Suprapubic skin (tissue), 4 donors: ENCODE measurements at places on chromosomes 4 and X. TPM values are rescaled to one million over a fixed set of nuclear protein-coding genes. Genes with fewer than 3 reads are reported as not detected.
A peak's percentile ranks its signal among the peaks of the same experiment; 100 is the strongest.

DNA sequence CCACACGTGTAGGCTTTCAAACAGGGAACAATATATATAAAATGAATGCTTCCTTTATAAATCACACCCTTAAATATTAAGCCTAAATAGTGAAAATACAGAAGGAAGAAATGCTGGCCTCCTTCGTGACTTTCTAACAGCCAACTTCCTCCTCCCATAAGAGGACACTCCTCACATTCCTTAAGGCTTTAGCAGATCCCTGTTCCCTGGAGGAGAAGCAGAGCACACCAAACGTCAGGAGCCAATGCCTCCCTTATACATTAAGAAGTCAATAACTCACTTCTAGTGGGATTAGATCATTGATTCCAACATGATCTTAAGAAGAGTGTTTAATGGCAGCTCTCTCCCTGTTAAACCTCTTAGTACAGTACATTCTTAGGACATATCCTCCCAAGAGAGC is 108.4 kb upstream of the FAM241A start:
- no peaks in the 10 kb centered on the region for H3K36me3 ChIP-seq
- no peak overlapping the region for H3K4me3 ChIP-seq
- no peak overlapping the region for H3K27ac ChIP-seq
- H3K27me3 ChIP-seq = peaks cover 9% of the 10 kb centered on the region
- no peaks in the 10 kb centered on the region for H3K4me1 ChIP-seq
- DNase-seq = no peak

- peaks cover 56% of the 10 kb centered on the region for H3K36me3 ChIP-seq
- no peak for DNase-seq
- peak overlapping the region; percentile 53 for H3K27ac ChIP-seq
- H3K4me1 ChIP-seq = peaks cover 24% of the 10 kb centered on the region
These were observed 53.2 kb downstream of the CPLX1 start for GRCh38 chr4:772776-773175.

DNA sequence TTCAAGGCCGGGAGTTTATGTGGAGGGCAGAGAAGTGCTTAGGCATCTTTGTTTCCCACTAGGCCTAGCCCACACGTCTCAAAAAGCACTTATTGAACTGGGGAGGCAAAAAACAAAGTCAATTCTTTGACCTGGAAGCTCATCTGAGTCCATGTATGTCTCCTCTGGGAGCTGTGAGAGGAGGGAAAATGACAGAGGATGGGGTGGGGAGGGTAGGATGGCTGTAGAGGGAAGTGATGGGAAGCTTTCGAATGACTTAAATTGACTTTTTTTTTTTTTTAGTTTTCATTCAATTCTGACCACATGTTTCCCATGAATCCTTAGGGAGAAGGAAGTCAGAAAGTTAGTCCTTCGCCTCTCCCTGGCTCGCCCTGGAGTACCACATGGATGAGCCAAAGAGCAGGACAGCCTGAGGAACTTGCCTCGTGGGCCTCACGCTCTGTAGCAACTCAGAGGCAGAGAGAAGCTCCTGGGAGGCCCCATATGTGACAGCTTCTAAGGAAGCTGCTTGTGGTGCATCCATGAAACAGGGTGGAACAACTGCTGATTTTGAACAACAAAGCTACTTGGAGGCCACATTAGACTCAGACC is 45.0 kb downstream of the NHSL2 start:
- H3K27ac ChIP-seq = no peak overlapping the region
- H3K4me1 ChIP-seq = no peaks in the 10 kb centered on the region
- DNase-seq = no peak
- no peak overlapping the region for H3K4me3 ChIP-seq
- H3K27me3 ChIP-seq = no peaks in the 10 kb centered on the region
- no peaks in the 10 kb centered on the region for H3K36me3 ChIP-seq

- no peak overlapping the region for H3K27ac ChIP-seq
- no peak overlapping the region for H3K4me3 ChIP-seq
- peaks cover 9% of the 10 kb centered on the region for H3K27me3 ChIP-seq
- no peak for DNase-seq
- H3K4me1 ChIP-seq = peaks cover 9% of the 10 kb centered on the region
- H3K36me3 ChIP-seq = no peaks in the 10 kb centered on the region
These were observed 203.8 kb upstream of the PSAPL1 start for GRCh38 chr4:7638489-7638888.

DNA sequence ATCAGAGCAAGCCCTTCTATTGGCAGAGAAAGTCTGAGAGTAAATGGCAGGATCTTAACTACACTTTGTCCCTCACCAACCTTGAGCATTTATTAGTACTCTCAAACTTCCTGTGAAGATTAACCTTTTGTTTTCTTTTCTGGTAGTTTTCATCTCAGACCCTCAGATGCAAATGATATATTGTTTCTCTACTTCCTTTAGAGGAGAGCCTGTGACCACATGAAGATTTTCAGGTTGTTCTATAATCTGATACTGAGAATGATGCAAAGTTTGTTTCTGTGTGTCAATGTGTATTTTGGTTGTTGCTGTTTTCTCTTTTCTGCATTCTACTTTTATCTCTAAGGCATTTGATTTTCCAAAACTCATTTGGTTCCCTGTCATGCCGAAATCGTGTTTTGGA is 165.8 kb upstream of the CYSLTR1 start:
- H3K27me3 ChIP-seq = no peaks in the 10 kb centered on the region
- H3K4me3 ChIP-seq = no peak overlapping the region
- no peak overlapping the region for H3K27ac ChIP-seq
- no peaks in the 10 kb centered on the region for H3K4me1 ChIP-seq

- H3K27ac ChIP-seq = no peak overlapping the region
- no peaks in the 10 kb centered on the region for H3K36me3 ChIP-seq
- no peak overlapping the region for H3K4me3 ChIP-seq
- H3K4me1 ChIP-seq = no peaks in the 10 kb centered on the region
- DNase-seq = no peak
- H3K27me3 ChIP-seq = no peaks in the 10 kb centered on the region
These were observed 707.9 kb upstream of the PITX2 start for GRCh38 chr4:111330786-111331185.

- no peak for DNase-seq
- peaks cover 39% of the 10 kb centered on the region for H3K4me1 ChIP-seq
- H3K36me3 ChIP-seq = no peaks in the 10 kb centered on the region
- peak overlapping the region; percentile 48 for H3K4me3 ChIP-seq
- H3K27me3 ChIP-seq = peaks cover 51% of the 10 kb centered on the region
- no peak overlapping the region for H3K27ac ChIP-seq
These were observed 30.2 kb downstream of the CPLX1 start for GRCh38 chr4:795726-796119.

GRCh38 chr4:81021142-81021944 is 9.2 kb upstream of the BMP3 start:
- no peaks in the 10 kb centered on the region for H3K36me3 ChIP-seq
- H3K4me1 ChIP-seq = no peaks in the 10 kb centered on the region
- no peak overlapping the region for H3K4me3 ChIP-seq
- H3K27me3 ChIP-seq = no peaks in the 10 kb centered on the region

DNA sequence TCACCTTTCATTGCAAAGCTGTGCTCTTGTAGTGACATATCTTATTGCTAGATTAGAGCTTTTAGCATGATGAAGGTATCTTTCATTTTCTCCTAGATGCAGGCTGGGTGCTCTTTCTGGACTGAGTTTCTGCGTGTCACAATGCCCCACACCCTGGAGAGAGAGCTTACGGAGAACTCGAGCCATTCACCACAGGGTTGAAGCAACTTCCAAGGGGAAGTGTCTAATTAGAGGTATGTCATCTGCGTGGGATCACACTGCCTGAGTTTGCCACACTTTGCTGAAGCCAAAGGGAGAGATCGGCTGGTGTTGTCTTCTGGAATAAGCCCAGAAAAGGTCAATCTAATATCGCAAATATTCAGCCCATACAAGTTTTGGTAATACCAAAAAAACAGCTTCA is 179.3 kb upstream of the MBNL3 start:
- H3K27ac ChIP-seq = no peak overlapping the region
- DNase-seq = no peak
- H3K4me3 ChIP-seq = no peak overlapping the region
- no peaks in the 10 kb centered on the region for H3K4me1 ChIP-seq

DNA sequence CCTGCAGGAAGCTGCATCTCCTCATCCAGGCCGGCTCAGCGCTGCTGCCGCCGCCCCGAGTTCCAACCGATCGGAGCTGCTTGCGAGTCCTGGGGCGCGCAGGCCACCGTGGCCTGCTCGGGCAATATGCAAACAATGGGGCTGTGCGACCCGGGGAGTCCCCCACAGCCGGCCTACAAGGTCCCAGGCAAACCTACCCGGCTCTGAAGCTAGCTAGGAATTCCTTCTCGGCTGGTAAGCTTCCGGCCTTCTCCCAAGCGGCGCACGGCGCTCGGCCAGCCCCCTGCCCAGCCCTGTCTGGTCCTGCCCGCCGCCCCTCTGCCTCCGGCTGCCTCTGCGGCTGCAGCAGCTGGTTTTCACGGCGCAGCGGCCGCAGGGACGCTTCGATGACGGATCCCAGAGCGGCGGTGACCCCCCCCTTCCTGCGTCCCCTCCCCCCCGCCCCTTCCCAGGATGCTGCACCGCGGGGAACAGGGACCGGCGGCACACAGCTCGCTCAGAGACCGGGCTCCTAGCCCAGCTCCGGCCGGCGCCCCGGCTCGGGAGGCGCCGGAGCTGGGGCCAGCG is 59.4 kb downstream of the TSC22D3 start:
- H3K27ac ChIP-seq = peak overlapping the region; percentile 98
- DNase-seq = no peak
- H3K4me3 ChIP-seq = peak overlapping the region; percentile 74
- H3K27me3 ChIP-seq = no peaks in the 10 kb centered on the region
- H3K36me3 ChIP-seq = peaks cover 26% of the 10 kb centered on the region

GRCh38 chr4:56531823-56532222 is 26.2 kb downstream of the ARL9 start:
- no peak overlapping the region for H3K27ac ChIP-seq
- peaks cover 6% of the 10 kb centered on the region for H3K27me3 ChIP-seq
- H3K36me3 ChIP-seq = no peaks in the 10 kb centered on the region
- DNase-seq = no peak
- H3K4me3 ChIP-seq = no peak overlapping the region

DNA sequence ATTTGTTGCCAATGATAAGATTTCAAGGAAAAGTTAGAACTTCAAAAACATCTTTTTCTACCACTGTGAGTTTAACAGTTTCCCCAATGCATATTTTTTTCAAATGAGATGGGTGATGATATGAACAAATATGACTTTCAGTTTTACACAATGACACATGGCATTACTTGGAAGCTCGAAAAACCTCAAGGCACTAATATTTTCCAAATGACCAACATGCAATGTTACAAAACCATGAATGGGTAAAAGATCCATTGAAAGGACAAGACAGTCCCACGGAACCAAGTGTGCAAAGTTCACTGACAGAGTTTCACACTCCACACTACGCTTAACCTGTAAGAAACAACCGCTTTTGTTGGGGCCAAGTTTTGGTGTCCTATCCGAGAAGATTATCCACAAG is 84.5 kb downstream of the CD99L2 start:
- H3K27me3 ChIP-seq = no peaks in the 10 kb centered on the region
- no peak overlapping the region for H3K4me3 ChIP-seq
- no peaks in the 10 kb centered on the region for H3K36me3 ChIP-seq
- no peaks in the 10 kb centered on the region for H3K4me1 ChIP-seq
- no peak overlapping the region for H3K27ac ChIP-seq

- H3K27ac ChIP-seq = no peak overlapping the region
- no peak overlapping the region for H3K4me3 ChIP-seq
- no peaks in the 10 kb centered on the region for H3K36me3 ChIP-seq
- no peaks in the 10 kb centered on the region for H3K4me1 ChIP-seq
- H3K27me3 ChIP-seq = no peaks in the 10 kb centered on the region
These were observed 248.9 kb upstream of the UGT8 start for GRCh38 chr4:114349543-114350175.

GRCh38 chr4:175280153-175280552 is 362.0 kb downstream of the ADAM29 start:
- H3K27me3 ChIP-seq = no peaks in the 10 kb centered on the region
- no peak overlapping the region for H3K4me3 ChIP-seq
- no peak for DNase-seq
- H3K4me1 ChIP-seq = no peaks in the 10 kb centered on the region
- no peaks in the 10 kb centered on the region for H3K36me3 ChIP-seq

Gene BMX
- 1.3 TPM for total RNA-seq

Gene GAGE12H
- total RNA-seq = not detected
